ENCODE measurements at places on chromosomes 12 and 14. TPM values are rescaled to one million over a fixed set of nuclear protein-coding genes. Genes with fewer than 3 reads are reported as not detected.

Gene AHNAK2
- 51.0 TPM for total RNA-seq

Gene ESRRB
- 8.0 TPM for total RNA-seq

Gene ANO4
- total RNA-seq, result 2.6 TPM

Gene TCL1A
- 3.5 TPM for total RNA-seq

Gene PAPLN
- total RNA-seq, result 7.3 TPM

Gene OR4K14
- not detected for total RNA-seq

Gene AICDA
- 0.10 TPM for total RNA-seq

Gene CCNB1IP1
- 72.5 TPM for total RNA-seq

Gene OR10G2
- not detected for total RNA-seq

Gene KCNC2
- total RNA-seq, result 3.9 TPM

Gene IRAK4
- 19.7 TPM for total RNA-seq

Gene ACOT6
- not detected for total RNA-seq

Gene GUCY2C
- total RNA-seq, result 0.21 TPM

Gene LMNTD1
- total RNA-seq, result not detected

Gene TESPA1
- total RNA-seq, result 0.92 TPM

Gene NTS
- 2.2 TPM for total RNA-seq

Gene TOMM20L
- total RNA-seq, result not detected

Gene TSHR
- total RNA-seq, result 1.7 TPM

Gene PZP
- not detected for total RNA-seq

Measured in tongue (tissue), 3 donors.